MCF 10A (cell line): ENCODE measurements at places on chromosomes 7 and 10. TPM values are rescaled to one million over a fixed set of nuclear protein-coding genes. Genes with fewer than 3 reads are reported as not detected.

DNA sequence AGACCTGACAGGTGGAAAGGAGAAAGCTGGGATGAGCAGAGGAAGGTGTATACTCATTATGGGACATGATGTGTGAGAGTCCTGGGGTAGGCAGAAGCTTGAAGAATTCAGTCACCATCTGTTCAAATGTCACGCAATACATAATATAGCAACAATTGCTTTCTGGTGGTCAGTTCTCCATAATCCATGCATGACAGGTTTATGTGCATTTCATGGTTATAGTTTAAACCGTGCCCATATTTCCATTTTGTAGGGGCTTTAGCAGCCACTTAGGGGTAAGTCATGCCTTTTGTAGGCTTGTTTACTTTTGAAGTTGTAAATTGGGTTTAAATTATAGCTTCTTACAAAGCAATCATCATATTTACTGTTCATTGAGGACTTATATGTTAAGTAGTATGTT is 158.8 kb downstream of the NXPH1 start:
- H3K27me3 ChIP-seq, result peaks cover 66% of the 10 kb centered on the region
- no peaks in the 10 kb centered on the region for H3K4me1 ChIP-seq
- no peak overlapping the region for H3K4me3 ChIP-seq
- H3K27ac ChIP-seq, result no peak overlapping the region

Gene SSC4D
- total RNA-seq, result 0.42 and 0.58 TPM in 2 replicates

DNA sequence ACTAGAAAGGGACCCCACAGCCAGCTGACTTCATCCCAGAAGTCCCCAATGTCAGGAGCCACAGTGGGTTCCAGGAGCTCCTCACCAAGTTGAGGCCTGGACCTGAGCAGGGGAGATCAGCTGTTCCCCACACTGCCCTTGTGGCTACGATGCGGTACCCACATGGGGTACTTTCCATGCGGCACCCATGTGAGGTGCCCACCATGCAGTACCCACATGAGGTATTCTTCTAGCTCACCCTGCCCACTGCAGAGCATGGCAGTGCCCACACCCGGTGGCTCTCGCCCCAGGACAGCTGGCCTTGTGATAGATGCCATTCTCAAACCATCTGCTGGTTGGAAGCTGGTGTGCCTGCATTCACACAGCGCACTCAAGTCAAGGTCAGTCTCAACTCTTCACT is 136.3 kb upstream of the PDE1C start:
- DNase-seq, result no peak
- H3K4me1 ChIP-seq, result no peaks in the 10 kb centered on the region
- no peaks in the 10 kb centered on the region for H3K36me3 ChIP-seq
- H3K27ac ChIP-seq, result no peak overlapping the region
- H3K27me3 ChIP-seq, result peaks cover 16% of the 10 kb centered on the region

DNA sequence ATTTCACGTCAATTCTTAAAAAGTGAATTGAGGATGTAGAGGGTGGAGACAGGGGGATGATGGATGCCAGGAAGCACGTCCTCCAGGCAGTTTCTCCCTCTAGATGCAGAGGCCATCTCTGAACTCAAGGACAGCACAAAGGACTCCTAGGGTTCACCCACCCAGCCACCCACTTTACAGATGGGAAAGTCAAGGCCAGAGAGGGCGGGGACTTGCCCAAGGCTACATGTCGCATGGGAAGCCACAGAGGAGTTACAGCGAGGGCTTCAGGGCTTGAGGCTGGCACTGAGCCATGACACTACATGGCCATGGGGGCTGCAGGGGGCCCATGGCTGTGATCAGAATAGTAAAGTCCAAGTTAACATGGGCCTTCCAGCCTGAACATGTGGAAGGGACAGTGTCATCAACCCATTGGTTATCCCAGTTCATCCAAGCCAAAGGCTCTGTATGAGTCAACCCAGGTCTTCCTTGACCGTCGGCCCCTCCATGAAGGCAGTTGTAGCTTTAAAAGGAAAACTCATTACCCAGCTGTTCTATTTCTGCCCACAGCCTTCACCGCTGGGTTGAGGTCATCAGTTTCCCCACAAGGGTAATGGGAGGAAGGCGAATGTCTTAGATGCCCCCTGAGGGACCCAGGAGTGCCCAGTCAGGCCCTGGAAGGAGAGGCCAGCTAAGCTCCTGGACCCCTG is 24.3 kb upstream of the KPNA7 start:
- no peak overlapping the region for H3K27ac ChIP-seq
- H3K4me1 ChIP-seq, result no peaks in the 10 kb centered on the region
- H3K4me3 ChIP-seq, result no peak overlapping the region
- no peaks in the 10 kb centered on the region for H3K27me3 ChIP-seq
- no peak for DNase-seq
